T-helper 22 cell (primary cell): ENCODE measurements at places on chromosomes 12 and 14.

DNA sequence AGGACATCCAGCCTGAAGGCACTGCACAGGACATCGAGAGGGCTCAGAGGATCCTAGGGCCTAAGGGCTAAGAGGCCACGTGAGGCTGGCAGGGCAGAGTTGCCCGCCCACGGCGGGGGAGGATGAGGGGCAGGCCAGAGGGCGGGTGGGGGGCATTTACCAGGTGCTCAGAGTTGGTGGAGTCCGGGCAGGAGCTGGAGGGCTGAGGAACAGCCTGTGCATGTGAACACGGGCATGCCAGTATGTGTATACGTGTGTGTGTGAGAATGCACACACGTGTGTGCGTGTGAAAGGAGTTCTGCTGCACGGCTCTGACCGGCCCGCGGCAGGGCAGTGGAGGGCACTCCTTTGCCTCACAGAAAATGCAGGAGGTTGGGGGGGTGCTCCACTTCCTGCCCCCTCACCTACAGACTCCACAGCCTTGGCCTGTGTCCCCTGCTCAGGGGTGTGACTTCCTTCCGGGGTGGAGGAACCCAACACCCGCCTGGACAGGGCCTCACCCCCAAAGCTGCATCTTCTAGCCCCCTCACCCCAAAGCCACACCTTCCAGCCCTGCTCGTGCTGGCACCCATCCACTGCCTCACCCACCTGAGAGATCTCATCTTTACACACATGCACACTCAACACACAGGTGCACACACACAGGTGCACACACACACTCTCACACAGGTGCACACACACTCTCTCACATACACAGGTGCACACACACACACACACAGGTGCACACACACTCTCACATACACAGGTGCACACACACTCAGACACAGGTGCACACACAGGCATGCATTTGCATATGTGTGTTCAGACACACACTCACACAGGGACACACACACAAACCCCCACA, 11.8 kb upstream of the GPR132 start:
- no peak for DNase-seq

- DNase-seq = no peak
Measured at GRCh38 chr14:23307687-23308644, 1.3 kb downstream of the BCL2L2 start.

- DNase-seq = no peak
Measured at GRCh38 chr14:99125113-99125512, 146.9 kb downstream of the BCL11B start.

DNA sequence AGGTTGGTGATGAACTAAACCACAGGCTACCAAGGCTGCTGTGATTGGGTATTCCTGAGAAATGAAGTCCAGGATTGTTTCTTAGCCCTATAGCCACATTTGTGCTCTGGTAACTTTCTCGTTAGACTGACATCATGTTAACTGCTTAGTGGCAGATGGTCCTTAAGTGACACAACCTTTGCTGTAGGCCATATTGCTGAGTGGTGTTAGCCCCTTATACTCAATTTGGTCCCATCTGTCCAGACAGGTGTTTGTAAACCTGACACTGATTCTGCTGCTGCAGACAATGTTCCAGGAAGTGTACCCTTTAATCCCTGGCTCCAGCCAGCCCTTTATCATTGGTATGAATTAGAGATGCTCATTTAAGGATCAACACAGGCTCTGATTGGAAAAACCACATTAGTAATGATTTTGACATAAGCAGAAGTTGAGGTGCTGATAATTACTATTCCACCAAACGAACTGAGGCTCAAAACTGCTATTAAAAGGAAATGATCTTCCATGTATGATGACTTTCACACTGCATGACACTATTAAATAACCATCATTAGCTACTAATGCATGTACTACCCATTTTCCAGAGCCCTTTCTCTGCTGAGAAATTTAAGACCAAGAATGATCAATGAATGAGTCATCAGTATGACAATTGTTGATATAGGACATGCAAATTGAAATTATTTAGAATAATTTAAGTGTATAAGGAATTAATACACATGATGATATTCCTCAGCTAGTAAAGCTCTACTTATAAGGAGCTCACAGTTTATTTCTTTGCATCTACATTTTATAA, 3.6 kb upstream of the SSTR1 start:
- DNase-seq = no peak

- DNase-seq = no peak
Measured at GRCh38 chr12:110533607-110534006, 31.5 kb downstream of the RAD9B start.

DNA sequence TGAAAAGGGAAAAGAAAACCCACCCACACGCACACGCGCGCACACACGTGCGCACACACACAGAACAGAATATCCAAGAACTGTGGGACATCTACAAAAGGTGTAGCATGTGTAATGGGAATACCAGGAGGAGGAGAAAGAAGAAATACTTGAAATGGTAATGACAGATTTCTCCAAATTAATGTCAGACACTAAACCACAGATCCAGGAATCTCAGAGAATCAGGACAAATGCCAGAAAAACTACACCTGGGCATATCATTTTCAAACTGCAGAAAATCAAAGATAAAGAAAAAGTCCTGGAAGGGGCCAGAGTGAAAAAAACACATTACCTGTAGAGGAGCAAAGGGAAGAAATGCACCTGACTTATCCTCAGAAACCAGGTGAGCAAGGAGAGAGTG, 26.5 kb downstream of the FBXL14 start:
- no peak for DNase-seq

DNA sequence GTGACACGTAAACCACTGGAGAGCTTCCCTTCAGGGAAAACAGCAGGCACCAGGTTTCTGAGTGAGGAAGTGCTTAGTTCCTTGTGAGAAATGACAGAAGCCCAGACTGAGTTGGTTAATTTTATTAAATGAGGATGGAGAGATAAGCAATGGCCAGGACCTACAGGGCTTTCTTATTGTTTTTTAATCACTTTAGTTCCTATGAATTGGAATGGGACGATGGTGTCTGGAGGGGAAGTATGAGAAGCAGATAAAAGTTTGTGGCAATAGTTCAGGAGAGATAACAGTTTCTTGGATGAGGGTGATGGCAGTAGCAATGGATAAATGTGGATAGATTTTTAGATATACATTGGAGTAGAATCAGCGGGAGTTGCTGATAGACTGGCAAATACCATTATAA, 86.5 kb upstream of the PTPRR start:
- no peak for DNase-seq

- no peak for DNase-seq
Measured at GRCh38 chr14:25908277-25909044, 689.4 kb downstream of the NOVA1 start.

- no peak for DNase-seq
Measured at GRCh38 chr12:113712481-113712880, 240.8 kb upstream of the LHX5 start.

- no peak for DNase-seq
Measured at GRCh38 chr12:68871921-68872320, 61.0 kb downstream of the CPM start.

- no peak for DNase-seq
Measured at GRCh38 chr12:123073292-123073691, 77.6 kb downstream of the PITPNM2 start.

GRCh38 chr12:89571491-89572195, 45.8 kb upstream of the POC1B start:
- DNase-seq = no peak

DNA sequence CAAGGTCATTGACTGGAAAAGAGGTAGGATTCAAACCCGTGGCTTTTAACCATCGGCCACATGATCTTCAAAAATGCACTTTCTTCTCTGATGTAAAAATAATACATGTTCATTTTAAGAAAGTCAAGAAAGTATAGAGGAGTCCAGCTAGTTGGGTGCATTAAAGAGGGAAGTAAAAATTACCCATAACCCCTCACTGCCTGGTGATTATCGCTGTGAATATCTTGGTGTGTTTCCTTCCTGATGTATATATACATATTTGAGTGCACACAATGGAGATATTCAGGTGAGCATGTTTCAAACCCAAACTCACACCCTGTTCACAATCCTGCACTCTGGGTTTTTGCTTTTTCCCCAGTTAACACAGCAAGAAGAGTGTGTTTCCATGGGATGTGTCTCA, 47.5 kb upstream of the OAS1 start:
- DNase-seq = no peak

GRCh38 chr12:51183349-51183748, 10.4 kb upstream of the TFCP2 start:
- DNase-seq = no peak
